GM10248 (cell line): ENCODE measurements at places on chromosomes 4 and X.

GRCh38 chrX:111568354-111568753, 56.9 kb downstream of the SERTM2 start:
- no peak for DNase-seq

DNA sequence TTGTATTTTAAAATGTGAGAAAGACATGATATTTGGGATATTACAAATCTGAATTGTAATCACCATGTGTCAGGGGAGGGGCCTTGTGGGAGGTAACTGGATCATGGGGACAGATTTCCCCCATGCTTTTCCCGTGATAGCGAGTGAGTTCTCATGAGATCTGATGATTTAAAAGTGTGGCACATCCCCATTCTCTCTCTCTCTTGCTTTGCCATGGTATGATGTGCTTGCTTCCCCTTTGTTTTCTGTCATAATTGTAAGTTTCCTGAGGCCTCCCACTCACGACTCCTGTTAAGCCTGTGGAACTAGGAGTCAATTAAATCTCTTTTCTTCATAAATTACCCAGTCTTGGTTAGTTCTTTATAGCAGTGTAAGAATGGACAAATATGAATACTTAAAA, 39.0 kb downstream of the CCDC158 start:
- no peak for DNase-seq

DNA sequence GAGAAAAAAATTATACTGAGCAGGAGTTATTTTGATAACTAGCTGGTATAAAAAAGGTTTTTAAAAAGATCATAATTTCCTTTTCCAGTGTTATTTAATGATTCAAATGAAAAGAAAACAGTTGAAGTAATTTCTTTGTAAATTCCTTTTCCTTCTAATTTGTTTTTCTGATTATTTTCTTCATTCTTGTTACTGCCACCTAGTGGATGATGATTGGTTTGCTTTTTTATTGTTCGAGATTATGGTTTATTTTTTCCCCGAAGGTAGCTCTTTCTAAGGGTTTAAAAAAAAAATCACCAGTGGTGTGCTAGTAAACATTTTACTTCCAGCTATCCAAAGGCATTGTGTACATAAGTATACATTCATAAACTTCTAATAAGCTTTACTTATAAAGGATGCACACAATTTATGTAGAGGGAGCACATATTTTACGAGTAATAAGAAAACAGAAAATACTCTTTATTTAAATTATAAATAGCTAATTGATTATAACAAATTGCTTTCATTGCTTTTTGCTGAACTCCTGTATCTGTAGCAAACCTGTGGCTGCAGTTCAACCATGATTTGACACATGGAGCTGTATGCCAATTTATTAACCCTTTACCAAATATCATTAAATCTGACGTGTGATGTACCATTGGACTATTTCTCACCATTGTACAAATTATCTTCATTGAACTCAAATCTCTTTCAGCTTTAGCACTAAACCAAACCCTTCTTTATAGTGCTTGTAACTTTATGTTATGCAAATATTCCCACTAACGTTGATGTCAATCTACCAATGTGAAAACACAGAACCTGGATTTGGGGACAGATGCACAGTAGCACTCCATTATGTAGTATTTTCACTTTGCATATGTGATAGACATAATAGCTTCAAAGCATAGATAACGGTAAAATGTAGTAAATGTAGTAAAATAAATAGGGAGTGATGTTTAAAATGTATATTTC, 97.8 kb upstream of the ANK2 start:
- peak; percentile 20 for DNase-seq

- no peak for DNase-seq
Observed at GRCh38 chr4:29058531-29058930, 1661.6 kb upstream of the PCDH7 start.
